Ascending aorta (tissue), 2 donors: ENCODE measurements at places on chromosomes 16 and 17.

DNA sequence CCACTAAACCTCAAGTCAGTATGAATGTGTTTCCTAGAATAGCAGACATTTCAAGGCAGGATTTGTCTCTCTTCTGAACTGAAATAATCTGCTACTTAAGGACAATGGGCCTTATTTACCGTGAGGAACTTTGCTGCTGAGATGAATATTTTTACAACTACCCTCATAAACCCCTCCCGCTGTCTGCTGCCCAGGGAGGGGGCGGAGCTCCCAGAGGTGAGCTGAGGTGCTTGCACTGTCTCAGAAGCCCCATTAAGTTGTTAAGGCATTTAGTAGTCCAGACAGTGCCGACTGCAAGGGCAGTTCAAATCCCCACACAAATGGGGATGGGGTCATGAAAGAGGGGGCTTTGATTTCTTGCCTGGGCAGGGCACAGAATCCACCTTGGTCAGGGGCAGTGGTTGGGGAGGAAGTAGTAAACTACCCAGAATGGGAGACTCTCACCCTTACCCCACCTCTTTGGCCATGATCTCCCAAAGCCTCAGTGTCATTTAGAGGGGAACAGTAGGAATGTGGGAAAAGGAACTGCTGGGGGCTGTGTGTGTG, 19.2 kb downstream of the HNF1B start:
- no peaks in the 10 kb centered on the region for H3K36me3 ChIP-seq
- no peaks in the 10 kb centered on the region for H3K4me1 ChIP-seq
- H3K4me3 ChIP-seq: no peak overlapping the region
- no peak overlapping the region for H3K27ac ChIP-seq

DNA sequence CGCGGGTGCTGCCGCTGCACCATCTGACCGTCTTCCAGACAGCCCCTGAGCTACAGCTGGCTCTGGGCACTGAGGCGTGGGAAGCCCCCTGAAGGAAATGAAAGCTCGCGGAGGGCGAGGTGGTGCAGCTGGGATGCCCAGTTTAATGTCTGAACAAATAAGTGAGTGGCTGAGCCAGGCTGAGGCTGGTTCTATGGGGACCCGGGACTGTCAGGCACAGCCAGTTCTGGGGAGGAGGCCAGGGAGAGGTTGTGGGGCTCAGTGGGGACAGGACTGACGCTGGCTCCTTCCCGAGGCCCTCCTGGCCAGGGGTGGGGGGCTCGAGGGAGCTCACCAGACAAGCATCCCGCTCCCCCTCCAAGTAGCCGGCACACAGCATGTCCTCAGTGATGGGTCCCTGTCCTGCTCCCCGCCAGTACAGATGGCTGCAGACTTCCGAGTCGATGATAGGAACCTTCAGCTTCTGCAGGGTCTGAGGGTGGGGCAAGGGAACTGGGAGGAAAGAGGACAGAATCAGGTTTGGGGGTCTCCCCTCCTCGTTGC, 4.4 kb downstream of the PRSS22 start:
- peaks cover 6% of the 10 kb centered on the region for H3K27me3 ChIP-seq
- no peak overlapping the region for H3K4me3 ChIP-seq
- H3K36me3 ChIP-seq: no peaks in the 10 kb centered on the region
- H3K27ac ChIP-seq: no peak overlapping the region
- no peak for DNase-seq

GRCh38 chr17:17117923-17118322, 75.7 kb downstream of the MPRIP start:
- H3K27me3 ChIP-seq: no peaks in the 10 kb centered on the region
- peaks cover 22% of the 10 kb centered on the region for H3K4me1 ChIP-seq

DNA sequence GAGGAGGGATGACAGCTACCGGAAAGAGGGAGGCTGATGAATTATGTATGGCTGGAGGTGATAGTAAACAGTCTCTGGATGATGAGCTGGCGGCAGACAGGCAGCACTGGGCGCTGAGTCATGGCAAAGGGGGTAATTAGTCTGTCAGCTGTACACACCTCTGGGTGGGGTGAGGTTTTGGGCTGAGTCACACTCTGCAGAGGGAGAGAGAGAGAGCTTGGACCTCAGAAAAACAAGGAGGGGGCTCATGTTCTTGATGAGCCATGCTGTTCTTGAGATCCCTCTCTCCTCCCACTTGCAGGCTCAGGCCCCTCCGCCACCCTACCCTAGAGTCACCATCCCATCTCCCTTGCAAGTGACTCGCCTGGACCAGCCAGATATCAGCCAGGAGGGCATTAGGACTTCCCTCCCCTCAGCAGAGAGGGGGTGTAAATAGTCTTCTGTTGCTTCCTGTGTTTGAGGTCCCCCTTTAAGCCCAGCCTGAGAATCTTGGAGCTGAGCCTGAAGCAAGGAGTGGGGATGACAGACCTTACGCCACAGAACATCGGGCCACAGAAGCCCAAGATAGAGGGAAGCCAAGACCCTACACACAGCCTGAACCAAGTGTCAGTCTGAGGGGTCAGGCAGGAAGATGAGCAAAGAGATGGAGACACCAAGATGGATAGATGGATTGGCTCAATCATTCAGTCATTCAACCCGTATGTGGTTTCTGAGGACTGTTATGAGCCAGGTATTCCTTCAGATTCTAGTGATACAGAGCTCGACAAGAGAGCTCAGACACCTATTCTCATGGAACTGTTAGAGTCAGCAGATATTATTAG, 383.2 kb upstream of the CCL2 start:
- no peak for DNase-seq
- no peak overlapping the region for H3K4me3 ChIP-seq
- H3K27me3 ChIP-seq: no peaks in the 10 kb centered on the region

DNA sequence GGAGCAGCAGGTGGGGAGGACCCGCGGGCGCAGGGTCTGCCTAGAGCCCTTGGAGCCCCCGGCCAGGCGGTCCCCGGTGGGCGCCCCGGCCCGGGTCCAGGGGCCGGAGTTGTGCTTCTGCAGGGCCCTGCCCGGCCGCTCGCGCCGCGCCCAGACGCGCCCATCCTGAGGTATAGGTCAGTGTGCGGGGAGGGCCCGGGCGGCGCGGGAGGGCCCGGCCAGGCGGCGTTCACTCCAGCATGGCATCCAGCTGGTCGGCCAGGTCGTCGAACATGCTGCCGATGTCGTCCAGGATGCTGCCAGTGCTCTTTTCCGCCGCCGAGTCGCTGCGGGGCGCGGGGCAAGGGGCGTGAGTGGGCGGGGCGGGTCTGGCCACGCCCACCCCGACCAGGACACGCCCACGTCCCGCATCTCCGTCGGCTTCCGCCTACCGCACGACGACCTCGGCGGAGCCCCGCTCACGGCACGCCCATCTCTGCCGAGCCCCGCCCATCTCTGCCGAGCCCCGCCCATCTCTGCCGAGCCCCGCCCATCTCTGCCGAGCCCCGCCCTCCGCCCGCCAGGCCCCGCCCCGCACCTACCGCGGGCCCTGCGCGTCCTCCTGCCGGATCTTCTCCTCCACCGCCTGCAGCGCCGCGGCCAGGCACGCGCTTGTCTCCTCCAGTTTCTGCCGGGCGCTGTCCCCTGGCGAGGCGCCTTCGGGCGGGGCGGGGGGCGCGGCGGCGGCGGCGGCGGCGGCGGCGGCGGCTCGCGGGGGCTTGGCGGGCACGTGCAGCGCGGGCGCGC, 17.9 kb downstream of the CASKIN1 start:
- H3K27me3 ChIP-seq: no peaks in the 10 kb centered on the region
- no peak overlapping the region for H3K27ac ChIP-seq
- peaks cover 28% of the 10 kb centered on the region for H3K36me3 ChIP-seq
- no peak for DNase-seq
- no peaks in the 10 kb centered on the region for H3K4me1 ChIP-seq

GRCh38 chr16:76926595-76926994, 264.4 kb upstream of the MON1B start:
- H3K36me3 ChIP-seq: no peaks in the 10 kb centered on the region
- no peaks in the 10 kb centered on the region for H3K4me1 ChIP-seq
- H3K4me3 ChIP-seq: no peak overlapping the region
- no peak for DNase-seq
- H3K27ac ChIP-seq: no peak overlapping the region

DNA sequence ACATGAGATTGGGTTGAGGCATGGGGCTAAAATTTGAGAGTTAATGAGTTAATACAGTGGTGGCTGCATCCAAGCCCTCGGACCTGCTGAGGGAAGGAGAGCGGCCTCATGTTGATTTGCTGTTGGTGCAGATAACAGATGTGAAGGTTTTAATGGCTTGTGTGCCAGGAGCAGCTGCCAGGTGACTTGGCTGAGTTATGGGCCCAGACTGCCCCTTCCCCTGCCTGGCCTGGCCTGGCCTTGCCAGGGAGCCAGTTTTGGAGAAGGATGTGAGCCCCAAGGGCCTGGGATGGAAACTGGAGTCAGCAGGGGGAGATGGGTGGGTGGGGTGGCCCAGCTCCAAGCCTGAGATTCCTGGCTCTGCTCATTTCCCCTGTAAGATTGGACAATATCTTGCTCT, 230.1 kb downstream of the CBLN1 start:
- no peak for DNase-seq
- H3K27me3 ChIP-seq: no peaks in the 10 kb centered on the region
- no peaks in the 10 kb centered on the region for H3K4me1 ChIP-seq
- no peak overlapping the region for H3K27ac ChIP-seq
- H3K4me3 ChIP-seq: no peak overlapping the region

- no peaks in the 10 kb centered on the region for H3K27me3 ChIP-seq
- no peaks in the 10 kb centered on the region for H3K4me1 ChIP-seq
- H3K36me3 ChIP-seq: no peaks in the 10 kb centered on the region
- no peak overlapping the region for H3K4me3 ChIP-seq
- H3K27ac ChIP-seq: no peak overlapping the region
Measured at GRCh38 chr16:17070882-17071592, 399.7 kb downstream of the XYLT1 start.

GRCh38 chr16:26981266-26981938, 85.3 kb upstream of the C16orf82 start:
- H3K4me1 ChIP-seq: no peaks in the 10 kb centered on the region
- no peaks in the 10 kb centered on the region for H3K27me3 ChIP-seq
- H3K4me3 ChIP-seq: no peak overlapping the region

DNA sequence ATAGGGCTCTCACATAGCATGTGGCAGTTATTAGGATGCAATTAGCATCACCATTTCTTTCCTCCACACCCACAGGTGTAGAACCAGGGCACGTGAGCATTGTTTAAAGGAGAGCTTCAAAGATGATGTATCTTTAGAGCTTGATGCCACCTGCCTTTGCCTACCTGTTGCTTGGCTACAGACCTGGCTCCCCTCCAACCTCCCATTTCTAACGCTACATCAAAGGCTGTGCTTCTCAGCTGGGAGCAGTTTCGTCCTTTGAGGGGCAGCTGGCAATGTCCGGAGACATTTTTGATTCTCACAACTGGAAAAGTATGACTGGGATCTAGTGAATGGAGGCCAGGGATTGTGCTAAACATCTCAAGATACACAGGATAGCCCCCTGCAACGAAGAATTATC, 78.5 kb upstream of the CLEC3A start:
- H3K4me3 ChIP-seq: no peak overlapping the region
- H3K27ac ChIP-seq: no peak overlapping the region
- no peaks in the 10 kb centered on the region for H3K36me3 ChIP-seq
- no peaks in the 10 kb centered on the region for H3K27me3 ChIP-seq

GRCh38 chr16:89444151-89444723, 46.1 kb downstream of the ANKRD11 start:
- H3K4me3 ChIP-seq: no peak overlapping the region
- H3K4me1 ChIP-seq: peaks cover 58% of the 10 kb centered on the region
- no peak for DNase-seq
- H3K27ac ChIP-seq: peak overlapping the region; percentile 21
- no peaks in the 10 kb centered on the region for H3K36me3 ChIP-seq
- H3K27me3 ChIP-seq: no peaks in the 10 kb centered on the region

GRCh38 chr16:6144463-6144862, 1046.9 kb upstream of the EEF2KMT start:
- H3K27me3 ChIP-seq: no peaks in the 10 kb centered on the region
- H3K27ac ChIP-seq: no peak overlapping the region
- no peaks in the 10 kb centered on the region for H3K36me3 ChIP-seq
- no peak overlapping the region for H3K4me3 ChIP-seq
- H3K4me1 ChIP-seq: no peaks in the 10 kb centered on the region
- no peak for DNase-seq

- H3K36me3 ChIP-seq: no peaks in the 10 kb centered on the region
- no peak overlapping the region for H3K27ac ChIP-seq
- H3K27me3 ChIP-seq: no peaks in the 10 kb centered on the region
- no peak overlapping the region for H3K4me3 ChIP-seq
Measured at GRCh38 chr16:48448841-48449481, 63.7 kb upstream of the SIAH1 start.

GRCh38 chr17:351875-352420, 659 bp downstream of the RPH3AL start:
- no peaks in the 10 kb centered on the region for H3K27me3 ChIP-seq
- DNase-seq: peak; percentile 45
- no peak overlapping the region for H3K4me3 ChIP-seq

- no peaks in the 10 kb centered on the region for H3K36me3 ChIP-seq
- no peak overlapping the region for H3K27ac ChIP-seq
- H3K4me1 ChIP-seq: no peaks in the 10 kb centered on the region
Measured at GRCh38 chr17:81644976-81645952, 8.3 kb downstream of the TSPAN10 start.

GRCh38 chr16:50259334-50260205, 6.8 kb upstream of the ADCY7 start:
- H3K4me3 ChIP-seq: peak overlapping the region; percentile 1
- peaks cover 8% of the 10 kb centered on the region for H3K4me1 ChIP-seq
- DNase-seq: no peak
- H3K27ac ChIP-seq: no peak overlapping the region

DNA sequence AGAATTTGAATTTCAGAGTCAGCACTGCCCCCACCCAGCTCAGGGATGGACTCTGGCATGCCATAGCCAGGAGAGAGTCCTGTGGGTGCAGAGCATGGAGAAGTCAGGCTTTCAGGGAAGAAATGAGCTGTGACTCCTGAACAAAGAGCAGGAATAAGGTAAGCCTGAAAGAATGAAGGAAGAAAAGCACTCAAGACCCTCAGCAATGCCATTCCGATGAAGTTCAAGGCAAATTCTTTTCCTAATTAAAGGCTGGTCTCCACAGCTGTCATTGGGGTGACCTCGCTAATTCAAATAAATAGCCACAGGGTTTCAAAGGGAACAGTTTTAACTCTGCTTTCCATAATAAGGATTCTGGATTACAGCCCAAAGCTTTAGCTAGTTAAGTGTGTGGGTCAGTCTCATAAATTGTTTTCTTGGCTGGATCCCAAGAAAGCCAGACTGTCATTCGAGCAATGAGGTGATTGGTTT, 31.7 kb downstream of the TOM1L2 start:
- no peak for DNase-seq
- H3K27ac ChIP-seq: peak overlapping the region; percentile 44
- H3K4me1 ChIP-seq: peaks cover 29% of the 10 kb centered on the region
- H3K4me3 ChIP-seq: no peak overlapping the region

DNA sequence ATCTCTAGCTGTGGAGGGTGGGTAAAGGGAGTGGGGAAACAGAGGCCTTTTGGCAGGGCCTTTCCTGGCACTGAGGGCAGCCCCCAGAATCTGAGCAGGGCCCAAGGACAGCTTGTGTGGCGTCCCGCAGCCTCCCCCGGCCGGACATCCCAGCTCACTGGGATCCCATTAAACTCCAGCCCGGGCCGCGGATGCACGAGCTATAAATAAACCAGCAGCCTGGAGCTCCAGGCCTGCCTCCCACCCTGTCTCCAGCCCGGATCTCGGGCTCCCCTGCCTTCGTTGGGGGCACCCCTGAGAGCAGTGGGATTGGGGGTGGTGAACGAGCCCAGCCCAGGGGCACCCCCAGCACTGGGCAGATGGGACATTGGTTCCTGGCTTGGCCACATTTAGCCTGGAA, 13.8 kb upstream of the AATK start:
- DNase-seq: no peak
- H3K27ac ChIP-seq: no peak overlapping the region
- no peak overlapping the region for H3K4me3 ChIP-seq
